GM12891 (cell line): ENCODE measurements at places on chromosomes 11 and 22.

DNA sequence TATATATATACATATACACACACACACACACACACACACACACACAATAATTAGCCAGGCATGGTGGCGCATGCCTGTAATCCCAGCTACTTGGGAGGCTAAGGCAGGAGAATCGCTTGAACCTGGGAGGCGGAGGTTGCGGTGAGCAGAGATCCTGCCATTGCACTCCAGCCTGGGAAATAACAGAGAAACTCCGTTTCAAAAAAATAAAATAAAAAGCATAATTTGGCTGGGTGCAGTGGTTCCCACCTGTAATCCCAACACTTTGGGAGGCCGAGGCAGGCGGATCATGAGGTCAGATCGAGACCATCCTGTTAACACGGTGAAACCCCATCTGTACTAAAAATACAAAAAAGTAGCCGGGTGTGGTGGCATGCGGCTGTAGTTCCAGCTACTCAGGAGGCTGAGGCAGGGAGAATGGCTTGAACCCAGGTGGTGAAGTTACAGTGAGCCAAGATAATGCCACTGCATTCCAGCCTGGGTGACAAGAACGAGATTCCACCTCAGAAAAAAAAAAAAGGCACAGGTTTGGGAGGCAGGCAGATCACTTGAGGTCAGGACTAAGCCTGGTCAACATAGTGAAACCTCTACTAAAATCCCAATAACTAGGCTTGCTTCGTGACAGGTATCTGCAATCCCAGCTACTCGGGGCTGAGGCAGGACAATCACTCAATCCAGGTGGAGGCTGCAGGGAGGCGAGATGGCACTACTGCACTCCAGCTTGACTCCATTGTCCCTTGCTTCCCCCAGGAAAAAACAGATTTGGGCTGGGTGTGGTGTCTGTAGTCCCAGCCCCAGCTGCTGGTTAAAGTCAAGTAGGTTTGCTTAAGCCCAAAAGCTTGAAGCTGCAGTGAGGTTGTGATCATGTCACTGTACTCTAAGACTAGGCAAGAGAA is 11.8 kb upstream of the WDR74 start:
- no peak for DNase-seq

GRCh38 chr22:49619301-49619700 is 208.4 kb downstream of the BRD1 start:
- no peak for DNase-seq

DNA sequence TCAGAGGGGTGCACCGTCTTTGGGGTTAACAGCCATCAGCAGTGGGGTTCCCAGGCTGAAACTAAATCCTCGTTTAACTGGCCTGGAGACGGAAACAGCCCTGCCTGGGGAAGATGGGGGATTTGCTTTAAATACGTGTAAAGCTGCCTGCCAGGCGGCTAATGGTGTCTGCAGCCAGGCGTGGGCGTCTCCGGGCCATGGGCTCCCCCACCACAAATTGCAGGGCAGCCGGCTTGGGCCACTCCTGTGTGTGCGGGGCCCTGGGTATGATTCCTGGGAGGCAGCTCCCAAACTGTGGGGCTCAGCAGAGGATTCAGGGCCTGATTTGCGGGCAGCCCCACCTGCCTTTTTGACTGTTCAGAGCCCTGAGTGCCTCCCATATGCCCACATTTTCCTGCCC is 110.5 kb downstream of the KCNQ1 start:
- no peak for DNase-seq

DNA sequence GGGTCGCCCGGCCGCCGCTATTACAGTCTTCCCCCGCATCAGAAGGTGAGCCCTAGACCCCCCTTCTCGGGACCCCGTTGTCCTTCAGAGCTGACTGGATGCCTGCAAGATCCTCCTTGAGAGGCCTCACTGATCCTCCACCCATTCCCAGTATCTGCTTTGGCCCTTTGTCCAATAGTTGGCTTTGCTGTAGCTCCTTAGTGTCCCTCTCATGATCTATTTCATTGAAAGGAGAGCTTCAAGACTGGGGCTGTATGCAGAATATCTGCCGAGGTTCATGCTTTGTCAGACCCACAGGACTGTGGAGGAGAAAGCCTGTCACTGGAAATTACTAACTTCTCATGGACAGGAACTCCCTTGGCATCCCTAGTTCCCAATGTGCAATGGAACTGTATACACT is 499 bp downstream of the DLAT start:
- DNase-seq: peak; percentile 17

DNA sequence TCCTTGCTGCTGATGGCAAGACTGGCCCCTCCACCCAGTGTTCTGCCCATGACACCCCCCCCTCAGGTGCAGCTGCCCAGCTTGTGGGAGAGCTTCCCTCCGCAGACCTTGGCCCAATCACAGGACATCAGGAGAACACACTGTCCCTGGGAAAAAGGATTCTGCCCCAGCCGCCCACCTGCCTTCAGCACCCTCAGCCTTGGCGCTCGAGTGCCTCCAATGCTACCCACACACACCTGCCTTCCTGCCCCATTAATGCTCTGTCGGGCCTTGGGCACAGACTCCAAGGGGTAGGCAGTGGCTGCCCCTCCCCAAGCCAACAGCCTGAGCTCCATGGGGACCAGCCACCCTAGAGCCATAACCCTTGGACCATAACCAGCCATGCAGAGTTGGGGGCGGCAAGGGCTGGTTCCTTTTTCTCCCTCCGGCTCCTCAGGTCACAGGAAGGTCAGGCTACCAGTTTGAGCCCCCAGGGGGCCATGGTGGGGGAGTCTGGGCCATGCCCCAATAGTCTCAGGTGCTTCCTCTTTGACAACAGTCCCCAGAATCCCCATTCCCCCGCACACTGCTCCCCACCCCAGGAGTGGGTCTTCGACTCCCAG is 1.3 kb upstream of the ZNF70 start:
- no peak for DNase-seq

DNA sequence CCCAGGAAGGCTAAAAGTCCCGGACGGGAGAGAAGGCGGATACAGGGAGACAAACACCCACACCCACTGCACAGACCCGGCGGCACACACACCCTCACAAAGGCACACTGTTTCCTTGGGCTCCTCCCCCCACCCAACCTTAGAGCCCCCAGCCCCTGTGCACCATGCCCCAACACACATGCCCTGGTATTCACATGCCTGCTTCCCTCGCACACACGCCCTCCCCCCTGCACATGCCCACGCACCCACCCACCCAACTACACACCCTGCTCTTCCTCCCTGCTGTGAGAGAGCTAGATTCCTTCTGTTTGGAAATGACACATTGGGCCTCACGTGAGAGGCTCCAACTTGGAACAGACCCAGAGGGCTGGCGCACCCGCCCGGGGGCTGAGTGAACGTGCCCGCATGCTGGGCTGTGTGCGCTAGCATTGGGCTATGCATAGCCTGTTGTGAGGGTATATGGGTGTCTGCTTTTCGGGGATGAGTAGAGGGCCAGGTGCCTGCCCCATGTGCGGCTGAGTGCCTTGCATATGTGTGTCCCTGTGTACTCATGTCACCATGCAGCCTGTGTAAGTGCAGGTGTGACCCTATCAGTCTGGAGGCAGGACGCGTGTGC is 518 bp upstream of the CHRM1 start:
- DNase-seq: no peak
